ENCODE measurements at places on chromosomes 6 and 20.
A peak's percentile ranks its signal among the peaks of the same experiment; 100 is the strongest.

GRCh38 chr6:166563200-166563599 is 23.3 kb downstream of the RAMACL start:
- no peak for DNase-seq

GRCh38 chr6:137740091-137740755 is 126.8 kb upstream of the TNFAIP3 start:
- no peak for DNase-seq

DNA sequence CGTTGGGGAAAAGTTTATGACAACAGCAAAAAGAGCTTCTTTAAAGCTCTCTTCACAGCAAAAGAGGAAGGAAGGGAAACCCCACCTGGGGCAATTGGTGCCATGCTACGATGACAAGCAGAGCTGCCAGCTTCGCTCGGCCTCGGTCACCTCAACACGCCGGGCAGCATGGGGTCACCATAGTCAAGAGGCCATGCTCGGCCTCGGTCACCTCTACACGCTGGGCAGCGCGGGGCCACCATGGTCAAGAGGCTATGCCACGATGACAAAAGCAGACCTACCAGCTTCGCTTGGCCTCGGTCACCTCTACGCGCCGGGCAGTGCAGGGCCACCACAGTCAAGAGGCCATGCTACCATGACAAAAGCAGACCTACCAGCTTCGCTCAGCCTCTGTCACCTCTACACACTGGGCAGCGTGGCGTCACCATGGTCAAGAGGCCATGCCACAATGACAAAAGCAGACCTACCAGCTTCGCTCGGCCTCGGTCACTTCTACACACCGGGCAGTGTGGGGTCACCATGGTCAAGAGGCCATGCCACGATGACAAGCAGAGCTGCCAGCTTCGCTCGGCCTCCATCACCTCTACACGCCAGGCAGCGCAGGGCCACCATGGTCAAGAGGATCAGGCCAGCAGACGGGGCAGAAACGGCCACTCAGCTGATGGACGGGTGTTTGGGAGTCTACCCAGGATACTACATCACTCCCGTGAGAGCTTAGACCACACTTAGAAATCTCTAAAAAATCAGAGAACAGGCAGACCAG is 12.1 kb downstream of the APMAP start:
- no peak for DNase-seq

GRCh38 chr6:5471044-5471443 is 209.7 kb downstream of the FARS2 start:
- DNase-seq, result no peak

DNA sequence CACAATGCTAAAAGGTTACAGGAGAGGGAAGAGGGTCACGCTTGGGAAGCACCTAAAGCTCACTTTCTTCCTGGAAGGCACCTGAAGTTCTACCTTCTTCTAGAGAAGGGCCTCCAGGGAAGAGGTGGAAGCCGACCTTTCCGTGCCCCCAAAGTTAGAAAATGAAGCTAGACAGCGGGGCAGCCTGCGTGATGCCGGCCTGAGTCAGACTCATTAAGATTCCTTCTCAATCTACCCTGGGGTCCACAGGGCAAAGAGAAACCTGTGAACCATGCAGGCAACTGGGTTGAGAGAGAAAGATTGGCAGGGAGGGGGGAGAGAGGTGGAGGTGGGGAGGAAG is 54.8 kb upstream of the CCDC167 start:
- peak; percentile 66 for DNase-seq

DNA sequence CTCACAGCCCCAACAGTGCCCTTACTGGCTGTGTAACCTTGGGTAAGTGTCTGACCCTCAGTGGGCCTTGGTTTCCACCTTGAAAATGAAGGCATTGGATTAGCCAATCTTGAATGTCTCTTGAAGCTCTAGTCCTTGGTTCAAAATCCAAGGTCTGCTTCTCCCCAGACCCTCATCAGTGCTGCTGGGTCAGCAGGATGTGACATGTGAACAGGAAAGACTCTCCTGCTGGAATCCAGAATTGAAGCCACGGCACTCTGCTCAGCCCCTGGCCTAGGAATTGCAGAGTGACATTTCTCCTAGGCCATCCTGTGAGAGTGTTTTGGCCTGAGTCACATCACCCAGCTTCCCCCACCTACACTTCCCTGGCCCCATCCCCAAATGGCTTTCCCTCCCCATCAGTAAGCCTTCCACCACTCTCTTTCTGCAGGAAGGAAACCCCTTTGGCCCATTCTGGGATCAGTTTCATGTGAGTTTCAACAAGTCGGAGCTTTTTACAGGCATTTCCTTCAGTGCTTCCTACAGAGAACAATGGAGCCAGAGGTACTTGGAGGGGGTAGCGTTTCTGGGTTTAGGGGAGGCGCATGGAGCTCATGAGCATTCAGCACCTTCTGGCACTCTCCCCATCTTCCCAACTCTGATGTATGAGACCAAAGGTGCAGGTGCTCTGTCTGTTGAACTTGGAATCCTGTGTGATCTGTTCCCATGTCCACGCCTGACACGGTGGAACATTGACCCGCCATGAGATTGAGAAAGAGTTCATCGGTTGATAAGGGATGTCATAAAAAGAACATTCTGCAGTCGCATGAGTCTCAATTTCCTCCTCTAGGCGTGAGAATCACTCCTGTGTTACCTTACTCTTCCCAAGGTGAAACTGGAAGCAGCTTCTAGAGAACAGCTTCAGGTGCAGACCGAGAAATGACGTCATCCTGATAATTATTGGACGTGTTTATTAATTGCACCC is 8.8 kb downstream of the POFUT1 start:
- no peak for DNase-seq

- DNase-seq, result peak; percentile 63
Observed at GRCh38 chr6:105326833-105327770, 75.8 kb downstream of the PREP start.

GRCh38 chr6:24497254-24497970 is 2.6 kb downstream of the ALDH5A1 start:
- DNase-seq, result no peak

DNA sequence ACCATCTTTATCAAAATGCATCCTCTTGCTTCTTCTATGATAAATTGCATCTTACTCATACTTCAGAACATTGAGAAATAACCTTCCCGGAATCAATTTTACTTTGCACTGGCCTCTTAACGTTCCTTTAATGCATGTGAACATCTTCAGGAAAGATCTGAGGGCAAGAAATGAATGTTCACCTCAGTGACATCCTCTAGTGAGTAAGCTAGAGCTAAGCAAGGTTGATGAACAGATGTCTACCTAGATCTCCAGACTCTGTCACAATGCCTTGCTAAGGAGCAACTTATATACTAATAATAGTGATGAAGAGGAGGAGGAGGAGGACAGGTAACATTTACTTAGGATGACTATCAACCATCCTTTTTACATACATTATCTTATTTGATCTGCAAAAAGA is 16.8 kb upstream of the HINT3 start:
- no peak for DNase-seq

- DNase-seq, result no peak
Observed at GRCh38 chr20:42756991-42757390, 432.7 kb downstream of the PTPRT start.

DNA sequence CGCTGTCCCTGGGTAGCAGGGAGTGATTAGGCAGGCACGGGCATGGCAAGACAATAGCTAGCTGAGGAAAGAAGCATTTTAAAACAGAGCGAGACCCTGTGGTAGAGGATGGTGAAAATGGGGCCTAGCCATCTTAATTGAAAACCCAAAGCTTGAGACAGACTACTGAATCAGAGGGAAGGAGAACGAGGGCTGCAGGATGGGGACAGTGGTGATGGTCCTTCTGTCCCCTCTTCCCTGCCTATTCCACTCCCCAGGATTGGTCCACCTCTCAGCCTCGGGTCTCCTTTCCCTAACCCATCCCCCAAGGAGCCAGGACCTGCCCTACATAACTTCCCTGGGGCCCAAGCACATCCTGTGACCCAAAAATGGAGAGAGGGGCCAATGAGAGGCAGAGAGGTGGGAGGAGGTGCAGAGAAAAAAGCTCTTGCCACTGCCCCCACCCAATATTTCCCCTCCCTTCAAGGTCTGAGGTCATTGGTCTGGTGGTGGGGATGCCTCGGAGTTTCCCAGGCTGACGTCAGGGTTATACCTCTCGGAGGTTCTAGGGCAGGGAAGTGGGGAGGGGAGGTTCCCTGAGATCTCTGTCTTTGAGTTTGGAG is 884 bp upstream of the CUTA start:
- DNase-seq, result peak; percentile 25

GRCh38 chr20:36542516-36543183 is 1.3 kb downstream of the MYL9 start:
- no peak for DNase-seq

DNA sequence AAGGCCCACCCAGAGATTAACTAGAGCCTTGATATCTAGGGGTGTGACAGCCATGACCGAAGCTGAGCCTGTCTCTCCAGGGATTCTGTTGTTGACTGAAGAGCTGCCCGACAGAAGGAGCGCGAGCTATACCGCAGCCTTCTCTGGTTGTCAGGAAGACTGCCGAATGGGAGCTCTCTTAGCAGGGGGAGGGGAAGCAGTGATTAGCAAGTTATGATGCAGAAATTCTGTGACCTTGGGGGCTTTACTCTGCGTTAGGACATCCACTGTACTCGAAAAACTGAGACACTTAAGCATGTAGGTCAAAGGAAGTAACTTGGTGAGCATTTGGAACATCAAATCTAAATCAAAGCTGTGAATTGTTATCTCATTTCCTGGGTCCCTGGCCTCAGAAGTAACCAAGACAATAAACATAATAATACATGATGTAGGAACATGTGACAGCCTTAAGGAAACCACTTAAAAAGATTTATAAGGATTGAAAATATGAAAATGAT is 84.7 kb downstream of the MAP3K4 start:
- DNase-seq, result no peak

GRCh38 chr20:6058684-6059295 is 4.9 kb upstream of the LRRN4 start:
- DNase-seq, result peak; percentile 12

GRCh38 chr6:118746825-118747174 is 95.4 kb upstream of the CEP85L start:
- no peak for DNase-seq

DNA sequence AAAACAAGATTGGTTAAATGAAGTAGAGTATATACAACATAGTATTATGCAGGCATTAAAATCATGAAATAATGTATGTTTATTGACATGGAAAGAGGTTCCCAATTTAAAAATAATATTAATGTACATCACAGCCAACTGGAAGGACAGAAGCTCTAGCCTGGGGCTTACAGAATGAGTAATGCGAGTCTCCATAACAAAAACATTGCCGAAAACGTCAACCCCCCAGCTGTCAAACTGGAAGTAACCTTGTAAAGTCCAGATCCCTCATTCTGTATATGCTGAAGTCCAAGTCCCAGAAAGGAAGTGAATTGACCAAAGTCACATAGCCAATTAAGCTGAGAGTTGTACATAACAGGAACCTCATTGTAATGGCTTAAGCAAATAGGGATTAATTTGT is 128.7 kb upstream of the ECI2 start:
- DNase-seq, result no peak

GRCh38 chr6:7108964-7109836 is 1.4 kb downstream of the RREB1 start:
- peak; percentile 67 for DNase-seq

GRCh38 chr6:54419885-54420284 is 111.6 kb downstream of the TINAG start:
- peak; percentile 91 for DNase-seq

GRCh38 chr20:57590485-57591288 is 29.5 kb downstream of the ZBP1 start:
- DNase-seq, result no peak

DNA sequence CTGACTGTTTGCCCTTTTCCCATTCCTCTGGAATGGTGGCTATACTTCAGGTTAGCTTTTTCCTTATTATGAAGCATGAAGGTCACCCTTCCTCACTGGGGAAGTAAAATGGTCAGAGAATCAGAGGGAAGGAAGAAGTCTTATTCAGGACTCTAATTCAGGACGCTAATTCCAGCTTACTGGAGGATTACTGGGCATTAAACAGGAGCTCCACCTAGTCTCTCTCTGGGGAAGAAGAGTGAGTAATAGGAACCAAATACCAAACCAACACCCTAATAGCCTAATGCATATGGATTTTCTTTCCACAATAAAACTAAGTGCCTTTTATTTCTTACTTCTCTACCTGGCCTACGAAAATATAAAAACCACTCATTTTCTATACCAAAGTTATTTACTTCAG is 10.1 kb downstream of the CRISP1 start:
- no peak for DNase-seq

- DNase-seq, result no peak
Observed at GRCh38 chr6:124823240-124824111, 138.8 kb upstream of the RNF217 start.

- DNase-seq, result no peak
Observed at GRCh38 chr6:44696686-44697085, 309.2 kb downstream of the CDC5L start.

GRCh38 chr20:19275630-19276071 is 63.2 kb downstream of the SLC24A3 start:
- DNase-seq, result no peak

- DNase-seq, result no peak
Observed at GRCh38 chr20:42378826-42379225, 760.6 kb upstream of the CHD6 start.

GRCh38 chr6:27091661-27092315 is 155.7 kb upstream of the PRSS16 start:
- DNase-seq, result peak; percentile 94

- DNase-seq, result no peak
Observed at GRCh38 chr6:137884149-137884909, 17.3 kb downstream of the TNFAIP3 start.

- DNase-seq, result no peak
Observed at GRCh38 chr20:51616060-51616459, 73.5 kb upstream of the NFATC2 start.

DNA sequence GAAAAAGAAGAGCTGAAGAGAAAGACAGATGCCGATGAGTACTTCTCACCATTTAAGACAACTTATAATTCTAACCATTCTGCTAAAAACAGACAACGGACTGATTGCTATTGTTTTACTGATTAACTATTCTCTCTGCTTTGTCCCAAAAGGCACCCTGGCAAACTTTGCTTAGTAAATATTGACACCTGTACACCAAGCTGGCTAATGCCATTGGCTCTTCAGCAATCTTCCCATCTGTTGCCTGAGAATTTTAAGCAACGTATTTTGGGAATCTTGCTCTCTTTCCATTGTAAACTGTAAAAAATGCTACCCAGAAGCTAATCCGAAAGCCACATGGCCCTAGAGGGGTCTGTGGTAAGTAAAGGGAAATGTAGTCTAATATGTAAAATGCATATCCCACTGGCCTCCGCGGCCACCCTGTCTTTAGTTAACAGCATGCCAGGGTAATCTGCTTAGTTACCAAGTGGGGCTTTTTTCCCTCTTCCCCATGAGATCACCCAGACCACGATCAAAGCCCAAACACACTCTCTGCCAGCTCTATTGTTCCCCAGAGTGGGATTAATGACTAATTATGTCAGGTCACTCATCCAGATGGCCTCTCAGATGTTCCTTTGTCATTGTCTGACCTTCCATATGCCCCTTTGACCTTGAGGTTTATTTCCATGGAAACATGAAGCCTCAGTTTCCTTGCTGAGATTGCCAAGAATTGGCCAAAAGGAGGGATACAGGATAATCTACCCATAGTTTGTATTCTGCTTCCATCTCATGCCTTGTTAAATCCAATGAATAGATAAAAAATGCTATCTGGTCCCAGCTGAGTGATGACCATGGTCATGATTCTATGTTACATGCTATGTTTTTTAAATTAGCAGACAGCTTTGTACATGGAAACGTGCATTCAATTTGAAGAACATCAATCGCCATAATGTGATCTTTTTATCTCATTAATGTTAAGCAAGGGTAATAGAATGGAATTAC is 216.4 kb upstream of the MCHR2 start:
- no peak for DNase-seq

- no peak for DNase-seq
Observed at GRCh38 chr6:34876472-34876871, 11.4 kb downstream of the TAF11 start.

Data from astrocyte (in vitro differentiated cells and primary cell).